ENCODE measurements at places on chromosomes 6 and 20.

- DNase-seq = peak; percentile 48
Observed at GRCh38 chr6:24831771-24832716, 33.3 kb upstream of the ARMH2 start.

GRCh38 chr20:63007646-63008488 is 1.1 kb upstream of the BHLHE23 start:
- DNase-seq = no peak

DNA sequence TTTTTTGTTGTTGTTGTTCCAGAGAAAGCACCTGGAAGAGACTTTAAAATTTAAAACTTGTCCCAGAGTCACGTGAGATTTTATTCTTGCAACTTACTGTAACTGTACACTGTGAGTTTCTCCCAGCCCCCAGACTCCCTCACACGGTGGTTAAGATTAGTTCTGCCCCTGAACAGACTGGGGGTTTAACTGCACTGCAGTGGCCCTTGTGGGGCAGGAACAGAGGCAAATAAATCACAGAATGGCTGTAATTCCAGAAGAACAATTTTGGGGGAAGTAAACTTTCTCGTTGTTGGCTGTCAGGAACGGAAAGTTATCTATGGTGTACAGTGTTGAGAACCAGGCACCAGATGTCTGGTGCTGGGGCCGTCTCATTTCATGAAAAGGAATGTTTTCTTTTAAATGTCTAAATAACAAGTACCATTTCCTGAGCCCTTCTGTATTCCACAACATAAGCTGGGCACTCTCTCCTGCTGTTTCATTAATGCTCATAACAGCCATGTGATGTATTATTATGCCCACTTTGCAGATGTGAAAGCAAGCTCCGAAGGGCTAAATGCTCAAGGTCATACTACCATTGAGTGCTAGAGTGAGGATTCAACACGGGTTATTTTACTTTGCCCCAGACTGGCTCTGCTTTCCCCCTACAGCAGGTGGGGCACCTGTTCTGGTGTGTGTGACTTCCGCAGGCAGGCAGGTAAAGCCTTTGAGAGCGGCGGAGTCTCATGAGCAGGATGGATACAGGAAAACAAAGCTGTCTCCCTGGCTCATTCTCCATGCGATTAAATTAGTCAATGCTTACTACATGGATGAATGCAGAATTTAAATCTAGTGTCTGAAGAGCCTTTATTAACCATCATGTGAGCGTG is 30.5 kb downstream of the CNKSR3 start:
- DNase-seq = peak; percentile 37

DNA sequence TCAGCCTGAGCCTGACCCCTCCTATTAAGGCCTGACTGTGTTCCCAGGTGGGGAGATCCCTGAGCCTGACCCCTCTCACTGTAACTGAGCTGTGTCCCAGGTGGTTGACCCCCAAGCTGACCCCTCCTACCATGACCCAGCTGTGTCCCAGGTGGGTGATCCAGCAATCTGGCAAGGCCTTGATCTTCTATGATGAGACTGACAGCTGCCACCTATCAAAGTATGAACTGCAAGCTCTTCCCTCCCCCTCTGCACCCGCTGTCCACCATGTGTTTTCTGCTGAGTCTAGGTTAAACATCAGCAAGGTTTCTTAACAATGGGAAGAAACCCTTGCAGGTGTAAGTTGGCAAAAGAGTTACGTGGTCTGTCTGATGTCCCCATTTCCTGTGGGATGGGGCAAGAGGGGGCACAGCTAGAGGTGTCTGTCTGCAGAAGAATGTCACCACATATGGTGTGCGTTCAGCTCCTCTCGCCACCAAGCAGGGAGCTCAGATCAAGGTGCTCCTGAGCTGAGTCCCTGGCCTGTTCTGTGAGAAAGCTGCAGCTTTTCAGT is 5.9 kb downstream of the PXDC1 start:
- DNase-seq = no peak

DNA sequence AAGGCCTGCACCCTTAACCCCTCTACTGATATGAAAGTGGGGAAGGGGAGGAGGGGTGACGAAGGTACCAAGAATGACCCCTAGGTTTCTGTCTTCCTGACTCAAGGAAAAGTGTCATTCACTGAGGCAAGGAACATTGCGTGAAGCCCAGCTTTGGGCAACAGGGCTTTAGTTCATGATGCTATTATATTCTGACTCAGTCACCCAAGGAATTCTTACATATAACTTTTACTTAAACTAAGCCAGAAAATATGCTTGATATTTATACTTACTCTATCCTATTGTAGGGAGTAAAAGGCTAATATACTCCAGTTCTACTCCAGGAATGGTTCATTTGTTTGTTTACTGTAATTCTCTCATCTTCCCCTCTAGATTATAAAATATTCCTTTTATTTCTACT is 60.5 kb downstream of the DOP1A start:
- DNase-seq = peak; percentile 1

GRCh38 chr20:53346335-53346648 is 247.3 kb downstream of the ZNF217 start:
- peak; percentile 55 for DNase-seq

GRCh38 chr6:20575704-20576451 is 41.6 kb downstream of the CDKAL1 start:
- DNase-seq = no peak

DNA sequence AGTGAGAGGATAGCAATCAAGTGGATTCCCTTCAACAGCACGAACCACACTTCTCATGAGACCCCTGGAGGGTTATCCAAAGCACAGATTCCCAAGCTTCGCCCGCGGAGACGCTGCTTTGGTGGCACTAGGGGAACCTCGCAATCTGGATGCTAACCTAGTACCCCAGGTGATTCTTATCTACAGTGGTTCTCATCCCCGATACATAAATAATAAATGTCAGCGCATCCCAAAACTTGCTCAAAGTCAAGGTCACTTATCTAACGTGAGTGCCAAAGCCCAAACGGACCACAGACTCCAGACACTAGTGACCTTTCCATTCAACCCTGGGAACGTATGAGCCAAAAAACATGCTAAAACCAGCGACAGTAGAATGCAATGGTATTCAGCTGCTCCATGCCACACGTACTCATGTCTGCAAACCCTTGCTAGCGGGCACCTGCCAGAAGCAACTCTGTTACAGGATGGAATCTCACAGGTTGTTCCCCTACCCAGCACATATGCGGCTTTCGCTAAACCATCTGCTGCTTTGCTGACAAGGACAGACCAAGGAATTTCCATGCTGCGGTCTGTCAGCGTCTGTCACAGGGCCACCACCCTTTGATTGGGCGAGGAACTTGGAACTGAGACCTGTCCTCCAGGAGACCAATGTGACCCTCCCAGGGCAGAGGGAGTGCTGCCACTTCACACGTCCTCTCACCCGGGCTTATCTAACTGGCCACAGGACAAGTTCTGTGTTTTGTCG is 16.8 kb downstream of the MYLK4 start:
- no peak for DNase-seq

- peak; percentile 67 for DNase-seq
Observed at GRCh38 chr6:155528982-155529453, 73.4 kb upstream of the NOX3 start.

DNA sequence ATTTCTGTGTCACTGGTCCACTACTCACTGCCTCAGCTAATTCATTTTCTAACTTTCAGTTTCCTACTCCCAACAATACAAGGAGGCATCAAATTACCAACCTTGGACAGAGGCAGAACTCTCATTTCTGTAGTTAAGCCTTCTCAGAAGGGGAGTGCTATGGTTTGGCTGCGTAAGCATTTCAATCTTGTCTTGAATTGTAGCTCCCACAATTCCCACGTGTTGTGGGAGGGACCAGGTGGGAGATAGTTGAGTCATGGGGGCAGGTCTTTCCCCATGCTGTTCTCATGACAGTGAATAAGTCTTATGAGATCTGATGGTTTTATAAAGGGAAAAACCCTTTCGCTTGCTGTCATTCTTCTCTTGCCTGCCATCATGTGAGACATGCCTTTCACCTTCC is 22.9 kb downstream of the HLA-DRA start:
- DNase-seq = peak; percentile 11

- no peak for DNase-seq
Observed at GRCh38 chr6:110322874-110323242, 35.3 kb downstream of the METTL24 start.

DNA sequence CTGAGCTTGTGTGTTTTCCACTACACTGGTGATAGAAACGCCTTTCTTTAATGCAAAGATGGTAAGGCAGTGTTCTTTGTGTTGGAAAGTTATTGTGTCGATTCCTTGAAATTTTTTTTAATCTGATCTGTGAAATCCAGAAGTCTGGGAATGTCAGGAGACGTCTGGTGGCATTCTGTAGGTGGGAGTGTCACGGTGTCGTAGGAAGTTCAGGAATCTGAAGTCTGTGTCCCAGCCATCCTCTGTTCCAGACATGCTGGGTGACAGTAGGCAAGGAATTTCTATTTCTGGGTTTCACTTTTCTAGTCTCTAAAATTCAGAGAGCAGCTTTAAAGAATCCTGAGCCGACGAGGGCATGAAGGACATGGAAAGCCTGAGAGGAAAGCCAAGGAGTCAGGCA is 223.8 kb downstream of the ZNF217 start:
- no peak for DNase-seq

DNA sequence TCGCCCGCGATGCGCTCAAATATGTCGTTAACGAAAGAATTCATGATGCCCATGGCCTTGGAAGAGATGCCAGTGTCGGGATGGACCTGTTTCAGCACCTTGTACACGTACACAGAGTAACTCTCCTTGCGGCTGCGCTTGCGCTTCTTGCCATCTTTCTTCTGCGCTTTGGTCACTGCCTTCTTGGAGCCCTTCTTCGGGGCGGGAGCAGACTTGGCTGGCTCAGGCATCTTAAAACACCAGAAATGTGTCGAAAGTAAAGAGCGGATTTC is 36.4 kb downstream of the HFE start:
- no peak for DNase-seq

- DNase-seq = peak; percentile 75
Observed at GRCh38 chr20:36861875-36862801, 13.8 kb upstream of the TLDC2 start.

DNA sequence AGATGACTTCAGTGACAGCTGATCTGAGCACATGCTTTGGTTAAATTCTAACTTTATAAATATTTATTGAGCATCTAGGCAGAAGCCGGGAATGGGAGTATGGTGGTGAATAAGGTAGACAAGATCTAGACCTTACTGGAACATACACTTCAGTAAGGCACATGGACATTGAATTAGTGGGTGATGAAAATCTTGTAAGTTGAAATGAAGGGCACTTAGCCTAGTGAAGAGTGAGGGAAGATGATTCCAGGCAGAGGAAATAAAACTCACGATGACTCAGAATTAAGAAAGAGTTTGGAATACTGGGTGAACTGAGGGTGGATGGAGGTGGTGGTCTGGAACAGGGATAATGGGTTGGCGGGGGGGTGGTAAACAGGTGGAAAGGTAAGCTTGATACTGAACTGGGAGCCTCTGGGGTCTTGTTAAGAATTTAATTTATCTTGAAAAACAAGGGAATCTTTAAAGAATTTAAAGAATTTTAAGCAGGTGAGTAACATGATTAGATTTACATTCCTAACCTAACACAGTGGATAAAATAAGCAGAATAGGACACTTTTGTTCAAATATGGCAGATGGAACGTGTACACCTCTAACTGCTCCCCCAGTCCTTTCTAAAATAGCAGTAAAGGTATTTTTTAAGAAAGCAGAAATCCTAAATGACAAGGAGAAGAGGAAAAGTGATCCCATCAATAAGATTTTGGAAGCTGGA is 75.2 kb upstream of the ARHGAP18 start:
- peak; percentile 5 for DNase-seq

DNA sequence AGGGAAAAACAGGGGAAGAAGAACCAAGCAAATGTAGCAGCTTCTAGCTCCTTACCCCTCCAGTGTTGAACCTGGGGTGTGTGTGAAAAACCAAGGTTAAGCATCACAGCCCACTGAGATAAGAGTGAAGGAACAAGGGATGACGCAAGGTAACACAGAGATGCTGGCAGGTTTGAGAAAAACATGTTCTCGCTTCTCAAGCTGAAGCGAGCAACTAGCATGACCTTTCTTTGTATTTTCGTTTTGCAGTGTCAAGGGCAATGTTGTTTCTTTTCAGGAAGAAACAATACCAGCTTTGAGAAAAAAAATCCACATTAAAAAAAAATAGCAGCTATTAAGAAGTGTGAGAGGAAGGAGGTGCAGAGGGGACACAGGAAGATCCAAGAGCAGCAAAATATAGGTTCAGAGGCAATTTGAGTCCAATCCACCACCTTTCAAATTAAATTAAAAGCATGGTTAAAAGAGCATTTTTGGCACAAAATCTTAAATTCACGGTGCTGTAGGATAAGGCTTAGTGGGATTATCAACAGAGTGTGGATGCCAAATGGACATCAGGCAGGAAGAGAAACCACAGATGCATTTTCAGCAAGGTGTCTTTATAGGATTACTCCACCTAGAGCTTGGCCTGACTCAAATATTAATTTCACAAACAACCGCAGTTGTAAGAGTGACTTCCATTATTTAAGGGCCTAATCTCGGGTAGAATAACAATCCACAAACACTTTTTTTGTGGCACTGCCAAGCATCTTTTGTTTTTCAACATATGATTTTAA is 70.9 kb downstream of the SYNE1 start:
- no peak for DNase-seq

DNA sequence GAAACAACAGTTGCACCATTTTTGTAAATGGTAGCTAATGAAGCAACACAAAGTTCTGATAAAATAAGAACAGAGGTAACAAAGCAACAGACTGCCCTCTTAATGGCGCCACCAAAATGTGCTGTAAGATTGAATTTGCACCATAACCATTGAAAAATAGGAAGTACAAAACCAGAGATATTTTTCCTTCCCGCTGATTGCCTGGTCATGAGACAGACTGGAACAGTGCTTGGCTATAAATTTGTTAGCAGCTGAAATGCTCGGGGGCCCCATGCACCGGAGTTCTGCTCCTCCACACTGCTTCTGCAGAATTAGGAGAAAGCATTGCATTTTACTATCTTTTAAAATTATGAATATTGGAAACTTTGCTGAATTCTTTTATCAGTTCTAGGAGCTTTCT is 164.4 kb upstream of the QKI start:
- no peak for DNase-seq

- peak; percentile 40 for DNase-seq
Observed at GRCh38 chr6:7975764-7976146, 65.2 kb upstream of the TXNDC5 start.

GRCh38 chr20:47451602-47451904 is 50.1 kb upstream of the NCOA3 start:
- no peak for DNase-seq

GRCh38 chr6:45712786-45713185 is 302.9 kb downstream of the CLIC5 start:
- DNase-seq = no peak

GRCh38 chr6:139857143-139857542 is 482.7 kb upstream of the CITED2 start:
- DNase-seq = no peak

DNA sequence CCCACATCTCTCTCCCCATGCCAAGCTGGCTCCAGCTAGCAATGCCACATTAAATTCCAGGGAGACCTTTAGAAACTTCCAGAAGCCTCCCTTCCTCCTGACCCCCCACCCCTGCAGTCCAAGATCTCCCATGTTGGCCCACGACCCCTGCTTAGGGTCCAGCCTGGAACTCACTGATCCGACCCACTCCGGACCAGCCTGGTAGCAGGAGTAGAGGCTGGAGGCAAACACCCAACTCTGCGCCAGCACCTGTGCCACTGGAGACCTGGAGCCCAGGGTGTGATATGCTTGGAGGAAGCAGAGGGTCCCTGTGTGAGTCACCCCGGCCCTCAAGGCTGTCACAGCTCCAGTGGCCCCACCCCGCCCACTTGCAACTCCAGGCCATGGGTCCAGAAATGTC is 3.3 kb upstream of the ULBP1 start:
- no peak for DNase-seq

All from astrocyte of the hippocampus (primary cell).